Cardiac fibroblast (primary cell): ENCODE measurements at places on chromosomes 4 and X.

DNA sequence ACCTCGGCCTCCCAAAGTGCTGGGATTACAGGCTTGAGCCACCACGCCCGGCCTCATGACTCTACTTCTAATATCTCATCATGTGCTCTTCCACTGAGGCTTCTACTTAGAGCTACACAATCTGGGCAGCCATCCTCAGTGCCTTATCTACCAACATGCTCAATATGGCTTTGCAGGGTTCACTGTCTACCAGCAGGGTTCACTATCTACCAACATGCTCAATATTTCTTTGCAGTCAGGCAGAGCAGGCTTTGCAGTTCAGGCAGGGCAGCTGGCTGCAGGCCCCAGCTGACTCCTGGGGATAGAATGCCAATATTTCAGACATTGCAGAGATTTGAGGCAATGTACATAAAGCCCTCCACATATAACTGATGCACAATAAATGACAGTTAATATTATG, 47.5 kb downstream of the PKD2 start:
- peak; percentile 60 for DNase-seq

- DNase-seq, result no peak
Observed at GRCh38 chr4:27123123-27123768, 262.6 kb downstream of the STIM2 start.

DNA sequence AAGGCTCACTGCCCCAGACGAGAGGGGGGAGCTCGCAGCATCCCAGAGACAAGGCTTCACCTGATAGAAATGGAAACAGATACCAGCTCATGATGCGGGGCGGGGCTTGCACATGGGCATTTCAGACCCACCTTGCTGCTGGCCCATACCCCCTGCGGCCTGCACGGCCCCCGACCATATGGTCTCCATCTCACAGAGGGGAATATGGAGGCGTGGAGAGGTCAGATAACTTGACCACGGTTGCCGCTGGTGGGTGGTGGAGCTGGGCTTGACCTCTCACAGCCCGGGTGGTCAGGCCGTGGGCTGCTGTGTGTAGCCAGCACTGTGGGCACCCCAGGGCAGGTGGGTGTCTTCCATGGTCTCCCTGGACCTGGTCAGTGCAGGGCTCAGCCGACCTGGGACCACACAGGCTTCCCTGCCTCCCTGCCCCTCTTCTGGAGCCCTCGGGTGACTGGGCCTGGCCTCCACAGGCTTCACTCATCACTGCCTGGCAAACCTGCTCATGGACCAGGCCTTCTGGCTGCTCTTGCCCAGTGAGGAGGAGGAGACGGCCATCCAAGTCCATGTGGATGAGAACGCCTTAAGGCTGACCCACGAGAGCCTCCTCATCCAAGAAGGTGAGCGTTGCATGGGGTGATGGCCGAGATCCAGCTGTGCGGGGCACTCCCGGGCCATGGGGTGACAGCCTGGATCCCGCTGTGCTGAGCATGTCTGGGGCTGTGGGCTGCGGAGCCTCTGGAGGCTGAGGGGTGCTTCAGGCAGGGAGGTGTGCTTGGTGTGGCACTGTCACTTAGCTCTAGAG, 16.8 kb downstream of the SH3TC1 start:
- no peak for DNase-seq

DNA sequence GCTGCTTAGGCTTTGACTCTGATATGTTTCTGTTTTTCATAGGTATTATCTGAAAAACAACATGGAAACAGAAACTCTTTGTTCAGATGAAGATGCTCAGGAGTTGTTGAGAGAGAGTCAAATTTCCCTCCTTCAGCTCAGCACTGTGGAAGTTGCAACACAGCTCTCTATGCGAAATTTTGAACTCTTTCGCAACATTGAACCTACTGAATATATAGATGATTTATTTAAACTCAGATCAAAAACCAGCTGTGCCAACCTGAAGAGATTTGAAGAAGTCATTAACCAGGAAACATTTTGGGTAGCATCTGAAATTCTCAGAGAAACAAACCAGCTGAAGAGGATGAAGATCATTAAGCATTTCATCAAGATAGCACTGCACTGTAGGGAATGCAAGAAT, 238.6 kb downstream of the RAPGEF2 start:
- DNase-seq, result peak; percentile 54

DNA sequence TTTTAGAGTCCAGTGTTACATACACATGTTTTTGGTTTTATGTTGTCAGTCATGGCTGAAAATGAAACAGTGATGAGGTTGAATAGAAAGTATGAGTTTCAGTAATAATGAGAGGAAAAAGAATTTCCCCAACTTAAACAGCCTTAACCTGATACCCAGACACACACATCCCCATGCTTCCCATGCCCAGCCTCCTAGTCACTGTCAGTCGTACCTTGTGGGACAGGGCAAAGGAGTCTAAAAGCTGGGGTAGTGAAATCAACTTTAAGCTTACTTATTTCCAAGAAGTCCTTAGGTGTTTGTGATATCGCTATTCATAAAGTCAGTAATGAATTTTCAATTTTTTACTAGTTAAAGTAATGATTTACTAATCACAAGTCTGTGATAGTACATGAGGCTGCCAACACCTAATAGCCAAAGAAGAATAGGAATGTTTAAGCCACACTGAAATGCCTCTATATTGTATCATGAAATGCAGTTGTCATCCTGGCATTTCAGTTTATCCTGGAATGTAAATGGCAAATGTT, 24.3 kb upstream of the GPR34 start:
- no peak for DNase-seq

DNA sequence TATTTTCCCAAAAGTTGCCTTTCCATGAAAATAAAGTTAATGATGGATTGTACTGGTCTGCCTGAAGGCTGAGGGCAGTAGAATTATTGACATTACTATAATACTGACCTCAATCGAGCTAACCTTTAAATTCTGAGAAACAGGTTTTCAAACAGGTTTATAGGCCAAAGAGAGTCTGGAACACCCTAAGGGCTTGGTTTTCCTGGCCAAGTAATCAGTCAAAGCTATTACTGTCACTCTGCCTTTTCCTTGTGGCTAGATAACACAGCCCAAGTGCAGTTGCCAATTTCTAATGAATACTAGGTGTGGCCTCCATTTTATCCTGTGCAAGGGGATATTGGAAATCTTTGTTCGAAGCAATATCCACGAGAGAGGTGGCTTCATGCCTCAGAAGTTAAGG, 75.2 kb downstream of the INTS12 start:
- no peak for DNase-seq

DNA sequence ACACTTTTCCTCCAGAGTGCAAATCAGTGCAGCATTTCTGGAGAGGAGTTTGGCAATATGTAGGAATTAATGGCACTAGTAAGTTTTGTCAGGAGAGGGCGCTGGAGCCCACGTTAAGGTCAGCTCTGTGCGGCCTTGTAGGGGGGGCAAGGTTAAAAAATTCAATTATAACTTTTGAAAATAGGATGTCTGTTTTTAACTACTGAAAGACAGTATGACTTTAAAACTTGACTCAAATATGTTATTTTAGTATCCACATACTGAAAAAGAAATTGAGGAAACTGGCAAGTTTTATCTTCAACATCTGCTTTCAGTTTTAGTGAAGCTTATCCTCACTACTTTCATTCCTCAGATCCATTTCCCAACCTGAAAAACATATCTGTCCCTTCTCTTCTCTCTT, 30.9 kb upstream of the HSD17B13 start:
- peak; percentile 67 for DNase-seq

DNA sequence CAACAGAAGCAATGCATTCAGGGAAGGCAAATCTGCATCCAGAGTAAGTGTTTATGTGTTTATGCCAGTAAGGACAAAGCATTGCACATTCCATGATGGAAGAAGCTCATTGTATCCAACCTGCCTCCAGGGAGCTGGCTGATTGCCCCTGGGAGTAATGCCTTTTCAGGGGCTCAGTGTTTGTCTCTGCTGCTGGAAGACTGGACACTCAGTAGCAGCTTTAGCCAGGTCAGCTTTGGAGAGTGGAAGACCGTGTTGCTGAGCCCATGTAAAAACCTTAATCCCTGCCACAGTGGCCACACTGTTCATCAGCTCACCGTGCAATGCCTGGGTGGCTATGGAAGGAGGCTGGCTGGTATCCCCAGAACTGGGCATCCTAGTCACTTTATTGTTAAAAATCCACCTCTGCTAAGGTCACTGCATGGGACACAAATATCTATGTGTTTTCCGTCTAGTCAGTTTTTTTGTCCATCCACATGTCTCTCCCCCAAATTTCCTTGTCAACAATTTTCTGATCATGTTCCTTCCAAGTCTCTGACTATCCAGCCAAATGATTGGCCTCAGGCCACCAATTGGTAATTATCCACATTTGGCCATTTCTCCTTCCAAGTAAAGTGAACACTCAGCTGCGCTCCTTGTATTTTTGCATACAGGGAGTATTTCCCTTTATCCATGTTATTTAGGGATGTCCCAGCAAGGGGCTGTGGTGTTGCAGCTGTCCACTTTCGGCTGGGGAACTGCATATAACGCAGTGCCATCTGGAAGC, 2044.5 kb upstream of the AGA start:
- no peak for DNase-seq

DNA sequence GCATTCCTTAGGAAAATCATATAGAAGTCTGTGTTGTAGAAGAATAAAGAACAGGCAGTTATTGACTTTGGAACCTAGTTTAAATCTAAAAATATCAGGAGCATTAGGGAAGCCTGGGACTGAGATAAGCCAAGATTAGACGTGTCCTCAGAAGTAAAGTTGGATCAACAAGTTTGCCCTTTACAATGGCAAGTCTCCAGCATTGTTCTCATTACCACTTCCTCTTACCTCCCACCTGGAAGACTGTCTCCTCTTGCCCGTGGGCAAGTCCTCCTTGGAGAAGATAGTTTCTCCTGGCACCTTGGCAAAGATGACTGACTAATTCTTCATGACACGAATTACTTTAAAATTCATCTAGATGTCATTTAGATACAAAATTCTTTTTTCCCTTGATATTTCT, 37.8 kb downstream of the CNKSR2 start:
- DNase-seq, result peak; percentile 9
